ENCODE measurements at places on chromosomes 5 and 9.

DNA sequence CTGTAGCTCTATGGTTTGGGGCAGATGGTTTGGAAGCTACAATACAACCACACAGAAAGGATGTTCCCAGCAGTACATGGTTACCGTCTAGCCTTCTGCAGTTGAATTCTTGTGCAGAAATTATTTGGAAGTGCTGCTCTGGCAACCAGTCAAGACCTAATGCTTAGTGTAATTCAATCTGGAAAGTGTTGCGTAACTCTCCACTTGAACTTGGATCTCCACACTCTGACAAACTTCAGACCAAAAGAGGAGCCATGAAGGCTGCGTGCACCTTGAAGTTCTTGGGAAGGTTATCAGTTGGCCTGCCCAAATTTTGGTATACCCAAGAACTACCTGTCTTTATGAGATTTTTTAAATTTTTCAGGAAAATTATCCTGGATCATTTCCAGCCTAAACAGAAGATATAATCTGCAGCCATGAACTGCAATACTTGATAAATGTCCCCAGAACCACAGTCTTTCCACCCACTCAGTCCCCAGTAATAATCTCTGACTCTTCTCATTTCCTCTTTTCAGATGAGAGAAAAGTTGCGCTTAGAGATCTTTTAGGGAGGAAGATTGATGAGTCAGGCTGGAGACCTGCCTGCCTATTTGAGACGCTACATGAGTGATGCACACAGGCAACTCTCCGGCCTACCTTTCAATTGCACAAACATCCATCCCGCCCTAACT lies 159.9 kb downstream of the FANCC start:
- DNase-seq = no peak

DNA sequence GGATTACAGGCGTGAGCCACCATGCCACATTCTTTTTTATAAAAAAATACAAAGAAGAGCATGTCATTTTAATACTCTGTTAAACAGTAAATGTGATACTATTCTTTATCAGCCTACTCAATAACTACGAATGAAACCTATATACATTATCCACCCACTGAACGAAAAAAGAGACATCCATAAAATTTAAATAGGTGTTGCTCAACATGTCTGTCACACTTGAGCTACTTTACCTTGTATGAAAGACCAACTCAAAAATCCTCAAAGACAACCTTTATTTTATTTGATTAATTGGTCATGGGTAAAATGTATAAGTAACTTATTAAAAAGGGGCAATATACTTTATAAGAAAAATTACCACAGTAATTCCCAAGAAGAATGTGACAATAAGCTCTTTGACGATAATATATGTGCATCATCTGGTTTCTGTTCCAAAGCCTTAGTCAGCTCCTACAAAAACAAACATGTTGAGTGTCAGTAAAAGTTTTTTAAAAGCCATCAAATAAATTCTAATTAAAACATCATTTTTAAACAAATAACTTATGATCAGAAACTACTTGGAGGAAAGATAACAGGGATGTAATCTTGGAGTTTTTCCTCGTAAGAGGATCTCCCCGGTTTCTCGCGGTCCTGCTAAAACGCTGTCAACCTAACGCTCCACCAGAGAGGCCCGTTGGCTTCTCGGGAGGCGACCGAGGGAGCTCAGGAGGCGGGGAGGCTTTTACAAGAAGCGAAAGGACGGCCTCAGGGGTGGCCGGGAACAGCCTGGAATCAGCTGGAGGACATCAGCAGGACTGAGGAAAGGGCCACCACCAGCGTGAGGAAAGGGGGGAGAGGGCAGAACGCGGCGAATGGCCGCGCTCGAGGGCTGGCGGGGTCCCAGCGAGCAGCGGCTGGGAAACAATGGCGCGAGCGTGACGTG lies 13.5 kb upstream of the ANKRD18B start:
- DNase-seq = peak; percentile 65

- DNase-seq = no peak
Measured at GRCh38 chr9:103574056-103574455, 520.1 kb upstream of the SMC2 start.

GRCh38 chr9:91765296-91765695 lies 184.7 kb downstream of the ROR2 start:
- no peak for DNase-seq

- no peak for DNase-seq
Measured at GRCh38 chr9:32986971-32987370, 14.5 kb downstream of the APTX start.

GRCh38 chr5:133680830-133681565 lies 68.7 kb upstream of the FSTL4 start:
- no peak for DNase-seq

DNA sequence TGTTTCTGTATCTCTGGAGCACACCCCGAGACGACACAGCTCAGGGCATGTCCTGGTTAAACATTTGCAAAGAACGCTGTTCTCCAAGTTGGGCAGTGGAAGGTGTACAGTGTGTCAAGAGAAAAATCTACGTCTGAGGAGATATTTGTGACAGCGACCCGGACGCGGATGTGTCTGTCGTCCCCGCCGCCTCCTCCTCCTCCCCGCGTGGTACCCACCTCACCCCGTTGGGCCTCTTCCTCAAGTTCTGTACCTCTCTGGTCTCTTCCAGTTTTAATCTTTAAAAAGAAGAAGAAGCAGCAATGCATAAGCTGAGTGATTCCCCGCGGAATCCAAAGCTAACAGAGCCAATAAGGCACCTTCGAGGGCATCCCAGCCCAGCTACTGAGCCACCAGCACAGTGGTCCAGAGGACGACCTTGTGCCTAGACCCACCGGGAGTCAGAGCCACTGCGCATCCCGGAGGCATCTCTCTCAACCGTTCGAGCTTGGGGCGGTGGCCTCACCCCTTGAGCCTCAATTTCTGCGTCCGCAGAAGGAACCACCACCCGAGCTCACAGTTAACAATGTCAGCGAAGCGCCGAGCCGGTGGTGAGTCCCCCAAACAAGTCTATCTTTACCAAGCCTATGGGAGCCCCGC lies 467 bp downstream of the C9orf78 start:
- DNase-seq = no peak

DNA sequence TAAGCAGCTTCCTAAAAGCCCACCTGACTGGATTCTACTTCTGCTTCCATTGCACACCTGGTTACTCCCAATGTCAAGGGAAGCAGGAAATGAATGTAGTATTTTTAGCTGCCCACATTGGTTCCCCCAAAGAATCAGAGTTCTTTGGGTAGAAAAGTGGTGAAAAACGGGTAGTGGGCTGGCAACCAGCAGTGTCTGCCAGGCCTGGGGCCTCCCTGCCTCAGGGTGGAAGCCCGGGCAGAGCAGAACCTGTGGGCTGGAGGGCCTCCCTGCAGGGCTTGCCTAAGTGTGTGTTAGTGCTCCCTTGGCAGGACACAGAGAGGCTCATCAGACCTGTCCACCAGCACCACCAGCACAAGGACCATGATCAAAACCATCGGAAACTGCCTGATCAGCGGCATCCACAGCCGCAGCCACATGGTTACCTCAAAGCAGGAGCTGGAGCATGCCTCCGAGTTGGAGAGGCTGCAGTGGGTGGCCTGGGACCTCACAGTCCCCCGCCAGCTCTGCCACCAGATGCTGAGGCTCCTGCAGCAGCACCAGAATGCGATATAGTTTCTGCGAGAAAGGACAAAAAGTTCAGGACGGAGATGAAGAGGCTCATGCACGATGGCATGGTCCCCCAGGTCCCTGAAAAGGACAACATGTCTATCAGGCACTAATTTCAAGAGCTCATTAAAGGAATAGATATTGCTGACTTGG lies 72.2 kb downstream of the PTPDC1 start:
- no peak for DNase-seq

DNA sequence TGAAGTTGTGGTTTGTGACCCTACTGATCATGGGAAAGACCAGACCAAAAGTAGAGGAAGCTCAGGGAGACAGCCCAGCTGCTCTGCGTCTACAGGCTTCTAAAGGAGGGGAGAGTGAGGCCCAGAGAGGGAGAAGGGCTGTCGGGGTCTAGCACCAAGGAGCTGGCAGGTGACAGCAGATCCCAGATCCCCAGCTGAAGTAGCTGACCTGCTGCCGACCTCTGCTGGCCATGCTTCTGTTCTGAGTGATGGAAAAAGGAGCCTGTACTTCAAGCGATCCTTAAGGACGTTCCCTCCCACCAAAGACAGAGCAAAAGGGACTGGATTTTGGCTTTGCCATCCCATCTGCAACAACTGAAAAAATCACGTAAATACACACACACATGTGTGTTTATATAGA lies 22.7 kb upstream of the QSOX2 start:
- peak; percentile 6 for DNase-seq

DNA sequence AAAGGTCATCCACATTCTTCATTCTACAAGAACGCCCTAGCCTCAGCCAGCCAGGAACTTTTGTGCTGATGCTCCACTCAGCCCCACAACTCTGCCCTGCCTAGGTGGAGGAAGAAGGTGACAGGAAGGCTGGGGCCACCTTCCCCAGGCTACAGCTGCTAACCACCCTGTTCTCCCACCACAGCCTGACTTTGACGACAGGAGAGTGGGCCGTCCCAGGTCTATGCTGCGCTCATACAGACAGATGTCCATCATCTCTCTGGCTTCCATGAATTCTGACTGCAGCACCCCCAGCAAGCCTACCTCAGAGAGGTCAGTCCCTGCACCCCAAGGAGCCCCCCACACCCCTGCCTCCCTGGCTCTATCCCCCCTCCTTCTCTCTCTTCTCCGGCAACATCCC lies 28.2 kb upstream of the FOXI1 start:
- DNase-seq = no peak

DNA sequence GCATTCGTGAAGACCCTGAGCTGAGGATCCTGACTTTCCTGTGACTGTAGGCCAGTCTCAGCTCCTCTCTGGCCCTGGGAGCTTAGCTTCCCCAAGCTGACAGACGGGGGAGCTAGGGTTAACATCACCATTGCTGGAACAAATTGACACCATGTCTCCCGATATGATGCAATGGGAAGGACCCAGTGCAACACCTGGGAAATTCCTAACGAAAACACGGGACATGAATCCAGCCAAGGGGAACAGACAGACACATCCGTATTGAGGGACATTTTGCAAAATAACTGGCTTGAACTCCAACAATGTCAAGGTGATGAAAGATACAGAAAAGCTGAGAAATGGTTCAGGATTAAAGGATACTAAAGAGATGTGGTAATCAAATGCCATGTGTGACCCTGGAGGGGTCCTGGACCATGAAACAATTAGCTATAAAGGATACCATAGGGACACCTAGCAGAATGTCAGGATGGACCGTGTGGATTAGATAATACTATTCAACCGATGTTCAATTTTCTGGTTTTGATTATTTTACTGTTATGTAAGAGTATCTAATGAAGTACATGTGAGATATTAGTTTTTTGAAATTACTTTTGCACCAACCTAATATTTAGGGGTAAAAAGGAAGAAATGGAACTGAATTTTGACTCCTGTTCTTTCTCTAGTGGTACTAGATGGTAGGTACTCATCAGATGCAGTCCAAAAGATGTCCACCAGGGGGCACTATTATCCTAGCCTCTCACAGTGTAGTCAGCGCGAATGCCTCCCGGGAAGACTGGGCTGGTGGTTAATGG lies 52.7 kb downstream of the NDST1 start:
- DNase-seq = peak; percentile 85

DNA sequence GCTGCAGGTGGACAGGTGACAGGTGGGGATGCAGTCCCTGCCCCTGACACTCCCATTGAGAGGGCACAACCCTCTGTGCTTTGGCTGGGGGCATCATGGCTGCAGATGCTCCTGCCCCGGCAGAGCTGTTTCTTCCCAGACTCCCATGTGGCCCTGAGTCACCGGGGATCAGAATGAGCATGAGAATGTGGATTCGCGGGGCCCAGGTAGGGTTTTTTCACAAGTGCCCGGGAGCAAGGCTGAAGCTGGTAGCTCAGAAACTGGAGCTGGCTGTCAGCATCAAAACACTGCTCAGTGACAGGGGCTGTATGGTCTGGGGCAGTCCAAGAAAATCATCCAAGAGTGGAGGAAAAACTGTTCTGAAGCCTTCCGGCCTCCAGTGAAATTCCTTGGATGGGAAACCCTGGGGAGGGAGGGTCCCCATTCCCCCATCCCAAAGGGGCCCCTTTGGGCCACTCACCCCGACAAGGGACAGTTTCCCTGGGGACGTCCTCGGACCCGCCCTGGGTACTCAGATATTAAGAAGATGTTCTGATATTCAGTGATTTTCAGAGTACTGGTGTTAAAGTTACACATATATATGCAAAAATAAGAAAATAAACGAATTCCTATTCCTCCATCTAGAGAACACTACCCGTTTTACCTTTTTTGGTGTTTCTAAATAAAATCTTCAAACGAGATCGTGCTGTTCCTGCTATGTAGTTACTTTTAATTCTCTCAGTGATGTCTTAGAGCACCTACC lies 120.1 kb upstream of the LPCAT1 start:
- no peak for DNase-seq

GRCh38 chr9:109449036-109449798 lies 48.9 kb downstream of the PTPN3 start:
- no peak for DNase-seq

- no peak for DNase-seq
Measured at GRCh38 chr5:178940569-178941360, at the start of gene ZNF454. ZNF454 (plus strand) TSS chr5:178941198; CDS start chr5:178942792, 1,594 bp downstream.

- DNase-seq = no peak
Measured at GRCh38 chr5:95915999-95916686, 45.5 kb downstream of the ELL2 start.

DNA sequence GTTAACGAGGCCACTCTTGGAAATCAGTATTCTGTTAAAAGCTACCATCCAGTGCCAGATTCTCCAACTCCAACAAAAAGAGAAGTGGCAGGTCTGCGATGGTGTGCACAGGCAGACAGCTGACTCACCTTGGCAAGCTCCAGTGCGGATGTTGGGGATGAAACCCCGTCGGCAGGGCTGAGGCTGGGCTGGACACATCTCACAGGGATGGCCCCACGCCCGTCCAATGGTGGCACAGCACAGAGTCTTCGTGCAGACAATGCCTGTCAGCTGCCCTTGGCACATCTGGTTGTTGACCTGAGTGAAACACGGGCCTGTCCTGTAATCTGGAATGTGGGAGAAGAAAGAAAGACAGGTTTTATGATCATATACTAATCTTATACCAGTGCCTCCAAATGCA lies 73.4 kb downstream of the FBN2 start:
- DNase-seq = no peak

- no peak for DNase-seq
Measured at GRCh38 chr9:121998513-121999049, 94.5 kb downstream of the TTLL11 start.

GRCh38 chr9:134258828-134259546 lies 67.3 kb upstream of the RXRA start:
- DNase-seq = no peak

DNA sequence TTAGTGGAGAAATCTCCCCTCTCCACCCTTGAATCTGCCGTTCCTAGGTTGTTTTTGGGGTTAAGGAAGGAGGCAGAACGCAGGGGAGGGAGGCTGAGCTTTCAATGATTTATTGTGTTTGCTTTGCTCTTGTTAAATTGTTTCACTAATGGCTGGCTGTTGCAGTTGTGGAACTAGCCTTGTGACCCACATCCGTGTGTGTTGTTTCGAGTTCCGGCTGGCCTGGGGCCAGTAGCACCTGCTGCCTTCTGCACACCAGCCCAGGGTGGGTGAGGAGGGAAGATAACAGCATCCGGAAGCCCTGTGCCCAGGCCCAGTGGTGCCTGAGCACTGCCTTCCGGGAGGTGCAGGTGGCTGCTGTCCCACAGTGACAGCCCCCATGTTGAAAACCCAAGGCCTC lies 3.6 kb downstream of the ERGIC1 start:
- peak; percentile 34 for DNase-seq
